ENCODE measurements at places on chromosomes 7 and 10.

- DNase-seq = no peak
These were observed 396.2 kb downstream of the LRMDA start for GRCh38 chr10:75827587-75828021.

- peak; percentile 24 for DNase-seq
These were observed 21.6 kb downstream of the GARS1 start for GRCh38 chr7:30616318-30616717.

- no peak for DNase-seq
These were observed 174.9 kb upstream of the NPS start for GRCh38 chr10:127374074-127374680.

DNA sequence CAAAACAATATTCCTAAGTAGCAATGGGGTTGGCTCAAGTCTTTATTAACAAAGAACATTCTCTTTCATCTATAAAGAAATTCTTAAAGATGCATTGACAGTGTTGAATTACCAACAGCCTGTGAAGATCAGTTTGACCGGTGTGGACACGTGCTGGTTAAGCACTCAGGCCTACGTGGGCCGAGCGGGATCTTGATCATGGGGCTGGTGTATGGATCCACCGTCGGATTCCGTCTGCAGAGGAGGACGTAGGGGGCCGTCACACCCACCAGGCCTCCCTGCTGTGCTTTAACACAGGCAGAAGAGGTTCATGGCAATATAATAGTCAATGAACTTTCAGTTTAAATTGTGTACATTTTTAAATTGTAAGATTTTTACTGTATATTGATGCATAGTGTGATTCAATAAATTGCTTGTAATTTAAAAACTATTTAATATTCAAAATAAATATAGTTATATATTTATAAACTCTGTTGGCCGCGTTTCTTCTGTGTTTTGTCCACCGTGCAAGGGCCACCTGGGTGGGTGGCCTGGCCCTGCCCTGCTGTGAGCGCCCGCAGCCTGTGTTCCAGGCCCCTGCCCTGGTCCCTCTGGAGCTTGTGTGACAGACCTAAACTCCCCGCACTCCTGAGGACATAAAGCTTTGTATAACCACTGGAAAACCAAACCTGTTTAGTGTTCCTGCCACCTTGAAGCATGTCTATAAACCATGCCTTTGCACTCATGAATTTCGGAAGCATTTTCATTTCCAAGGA is 1.9 kb upstream of the BHLHA15 start:
- no peak for DNase-seq

- no peak for DNase-seq
These were observed 423.2 kb upstream of the PCDH15 start for GRCh38 chr10:55224007-55224781.

DNA sequence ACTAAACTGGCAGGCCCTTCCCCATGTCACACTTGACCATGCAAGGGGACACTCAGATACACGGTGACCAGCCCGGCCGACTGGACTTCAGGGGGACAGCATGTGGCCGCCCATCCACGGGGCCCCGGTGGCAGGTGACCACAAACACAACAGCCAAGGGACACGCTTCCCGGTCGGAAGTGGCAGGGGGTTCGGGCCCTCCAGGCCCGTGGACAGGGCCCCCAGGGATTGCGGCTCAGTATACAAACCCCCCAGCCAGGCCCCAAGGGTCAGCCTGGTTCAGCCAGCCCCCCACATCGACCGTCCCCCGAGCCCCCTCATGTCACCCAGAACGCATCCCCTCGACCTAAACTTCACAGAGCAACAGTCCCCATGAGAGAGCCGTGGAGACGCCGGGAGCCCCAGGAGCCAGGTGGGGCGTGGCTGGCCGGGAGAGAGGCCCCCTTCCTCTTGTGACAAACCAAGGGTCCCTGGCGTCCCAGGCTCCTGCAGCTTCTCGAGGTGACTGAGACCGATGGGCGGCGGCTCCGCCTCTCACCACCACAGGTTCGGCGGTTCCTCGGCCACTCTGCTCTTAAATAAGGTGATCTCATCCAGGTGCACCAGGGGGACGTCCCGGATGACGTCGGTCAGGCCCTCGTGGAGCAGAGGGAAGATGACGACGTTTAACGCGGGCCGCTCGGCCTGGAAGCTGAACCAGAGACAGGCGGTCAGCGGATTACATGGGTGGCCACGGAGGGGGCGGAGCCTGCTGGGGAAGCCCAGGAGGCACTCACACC is 57.8 kb upstream of the TNRC18 start:
- no peak for DNase-seq

DNA sequence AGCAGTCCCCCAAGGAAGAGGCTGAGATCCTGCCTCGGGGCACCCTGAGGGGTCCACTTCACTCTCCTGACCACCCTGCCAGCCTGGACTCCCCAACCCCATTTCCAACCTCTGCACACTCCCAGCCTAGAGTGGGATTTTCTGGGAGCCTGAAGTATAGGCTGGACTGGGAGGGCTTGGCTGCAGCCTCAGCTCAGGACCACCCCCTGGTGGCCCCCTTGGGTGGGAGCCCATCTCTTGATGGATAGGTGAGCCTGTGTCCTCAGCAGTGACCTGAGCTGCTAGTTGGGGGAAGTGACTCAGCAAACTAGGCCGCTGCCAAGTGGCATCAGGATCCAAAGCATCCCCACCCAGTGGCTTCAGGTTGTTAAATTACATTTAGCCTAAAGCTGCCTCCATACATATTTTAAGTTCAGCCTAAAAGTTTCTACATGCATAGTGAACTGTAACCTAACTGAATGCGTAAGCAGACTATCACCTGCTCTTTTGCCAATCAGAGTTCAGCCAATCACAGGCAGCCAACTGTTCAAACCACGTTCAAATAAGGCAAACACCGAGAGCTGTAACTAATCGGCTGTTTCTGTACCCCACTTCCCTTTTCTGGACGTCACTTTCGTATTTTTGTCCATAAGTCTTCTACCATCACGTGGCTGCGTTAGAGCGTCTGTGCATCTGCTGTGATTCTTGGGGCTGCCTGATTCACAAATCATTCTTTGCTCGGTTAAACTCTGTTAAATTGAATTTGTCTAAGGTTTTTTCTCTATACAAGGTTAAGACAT is 144.0 kb downstream of the PLPP4 start:
- DNase-seq = no peak

DNA sequence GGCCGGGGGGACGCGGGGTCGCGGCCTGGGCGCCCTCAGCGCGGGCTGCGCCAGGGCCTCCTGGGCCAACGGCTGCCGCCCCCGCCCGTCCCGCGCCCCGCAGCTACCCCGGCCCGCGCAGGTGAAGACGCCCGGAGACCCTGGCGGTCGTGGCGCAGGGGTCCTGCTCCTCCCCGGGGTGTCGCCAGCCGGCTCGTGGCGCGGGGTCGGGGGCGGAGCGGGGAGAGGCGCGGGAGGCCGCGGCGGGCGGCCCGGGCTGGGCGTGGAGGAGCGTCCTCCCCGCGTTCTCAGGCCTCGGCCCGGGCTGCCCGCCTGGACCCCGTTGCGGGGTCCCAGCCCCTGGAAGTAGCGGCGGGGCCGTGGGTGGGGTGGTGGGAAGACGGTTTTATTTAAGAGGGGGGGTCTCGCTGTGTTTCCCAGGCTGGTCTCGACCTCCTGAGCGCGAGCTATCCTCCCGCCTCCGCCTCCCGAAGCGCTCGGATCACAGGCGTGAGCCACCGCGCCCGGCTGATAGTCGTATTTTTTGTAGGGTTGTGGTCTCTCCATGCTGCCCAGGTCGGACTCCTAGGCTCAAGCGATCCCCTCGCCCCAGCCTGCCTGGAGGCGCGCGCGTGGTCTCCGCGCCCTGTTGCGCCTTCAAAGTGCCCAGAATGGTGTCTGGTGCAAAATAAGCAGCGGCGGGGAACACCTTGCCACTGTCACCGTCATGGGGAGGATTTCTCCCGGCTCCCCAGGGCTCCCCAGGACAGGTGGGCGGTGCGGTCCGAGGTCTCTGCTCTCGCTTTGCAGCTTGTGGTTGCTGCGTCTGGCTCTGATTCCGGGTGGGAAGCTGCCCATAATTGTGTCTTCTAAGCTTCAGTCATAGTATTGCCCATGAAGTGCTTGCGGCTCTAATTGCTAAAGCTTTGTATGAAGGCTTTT is 15.3 kb upstream of the SUN1 start:
- peak; percentile 36 for DNase-seq

DNA sequence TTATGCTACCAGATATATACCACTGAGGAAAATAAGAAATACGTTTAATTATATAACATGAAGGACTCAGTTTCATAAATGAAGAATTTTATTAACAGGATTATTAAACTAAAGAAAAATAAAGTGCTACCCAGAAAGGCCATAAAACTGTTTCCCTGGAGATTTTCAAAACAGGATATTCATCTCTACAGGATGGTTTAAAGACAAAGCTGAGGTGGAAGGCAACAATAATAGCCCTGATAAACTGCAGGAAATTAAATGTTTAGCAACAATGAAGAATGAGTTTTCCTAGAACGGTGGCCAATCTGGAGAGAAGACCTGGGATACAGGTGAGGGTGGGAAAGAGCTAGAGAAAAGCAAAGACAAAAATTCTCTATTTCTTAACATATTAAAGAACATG is 11.9 kb downstream of the RHEB start:
- DNase-seq = no peak

- no peak for DNase-seq
These were observed 335.9 kb downstream of the XPNPEP1 start for GRCh38 chr10:109587366-109587765.

- peak; percentile 19 for DNase-seq
These were observed 309.1 kb downstream of the MDFIC start for GRCh38 chr7:115230882-115231571.

DNA sequence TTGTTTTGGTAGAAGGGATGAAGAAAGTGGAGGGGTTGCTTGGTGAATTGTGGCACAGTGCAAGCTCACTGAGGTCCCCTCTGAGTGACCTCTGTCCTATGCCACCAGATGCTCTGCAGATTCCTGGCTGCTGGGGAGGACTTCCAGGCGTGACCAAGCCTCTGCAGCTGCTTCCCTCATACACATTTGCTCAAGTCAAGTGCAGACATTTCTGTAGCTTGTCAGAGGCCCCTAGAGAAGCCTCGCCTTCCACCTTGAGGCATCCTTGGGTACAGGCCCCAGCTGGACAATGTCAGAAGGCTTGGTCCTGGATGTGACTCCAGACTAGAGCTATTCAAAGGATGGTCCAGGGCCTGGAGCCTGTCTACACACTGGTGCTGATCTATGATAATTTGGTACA is 464.2 kb downstream of the PLXNA4 start:
- no peak for DNase-seq

- no peak for DNase-seq
These were observed 9.0 kb downstream of the LFNG start for GRCh38 chr7:2528481-2529095.

- peak; percentile 66 for DNase-seq
These were observed 8.8 kb upstream of the ABI1 start for GRCh38 chr10:26869528-26869927.

- no peak for DNase-seq
These were observed 608.9 kb downstream of the PTPRN2 start for GRCh38 chr7:157978766-157979165.

DNA sequence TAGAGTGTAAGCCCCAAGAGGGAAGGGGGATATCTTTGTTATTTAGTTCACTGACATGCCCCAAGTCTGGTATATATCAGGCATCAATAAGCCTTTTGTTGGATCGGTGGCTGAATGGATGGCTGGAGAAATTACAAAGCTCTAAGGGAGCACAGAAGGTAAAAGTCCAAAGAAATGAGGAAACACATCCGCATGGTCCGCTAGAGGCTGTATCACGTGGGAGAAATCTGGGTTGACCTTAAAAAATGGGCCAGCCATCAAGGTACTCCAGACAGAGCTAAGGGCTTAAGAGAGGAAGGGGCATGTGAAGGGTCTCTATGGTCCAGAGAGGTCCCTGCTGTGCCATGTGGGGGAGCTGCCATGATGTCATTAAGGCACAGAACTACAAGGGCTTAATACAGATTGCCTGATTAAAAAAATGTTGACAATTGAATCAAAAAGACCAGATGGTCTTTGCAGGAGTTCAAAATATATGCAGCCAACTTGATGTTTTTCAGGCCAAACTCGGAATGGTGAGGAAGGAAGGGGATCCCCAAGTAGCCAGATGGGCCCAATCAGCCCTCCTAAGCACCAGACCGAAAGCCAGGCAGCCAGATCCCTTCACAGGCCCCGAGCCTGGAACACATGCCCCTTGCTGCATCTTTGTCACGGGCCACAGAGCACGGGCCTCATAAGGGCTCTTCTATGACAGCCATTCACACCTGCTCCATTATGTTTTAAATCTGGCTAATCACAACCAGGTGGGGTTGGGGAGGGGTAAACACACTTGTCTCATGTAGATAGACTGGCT is 31.9 kb downstream of the SCRN1 start:
- DNase-seq = no peak

DNA sequence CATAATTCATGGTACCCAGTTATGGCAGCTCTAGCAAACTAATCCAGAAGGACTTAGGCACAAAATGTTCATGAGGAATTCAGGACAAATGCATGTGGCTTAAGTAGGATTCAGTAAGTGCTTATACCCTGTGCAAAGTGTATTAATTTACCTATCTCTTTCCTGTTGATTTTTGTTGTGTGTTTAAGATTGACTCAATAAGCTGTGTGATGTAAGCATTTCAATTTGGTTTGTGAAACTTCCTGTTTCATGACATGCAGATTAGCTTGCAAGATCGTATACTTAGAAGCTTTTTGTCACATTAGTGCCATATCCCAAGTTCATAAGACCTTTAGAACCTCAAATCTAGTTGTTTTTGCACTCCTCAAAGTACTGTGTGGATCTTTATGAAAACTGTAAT is 416.7 kb downstream of the ARL4A start:
- no peak for DNase-seq

GRCh38 chr7:72405418-72405817 is 6.7 kb downstream of the CALN1 start:
- DNase-seq = no peak

DNA sequence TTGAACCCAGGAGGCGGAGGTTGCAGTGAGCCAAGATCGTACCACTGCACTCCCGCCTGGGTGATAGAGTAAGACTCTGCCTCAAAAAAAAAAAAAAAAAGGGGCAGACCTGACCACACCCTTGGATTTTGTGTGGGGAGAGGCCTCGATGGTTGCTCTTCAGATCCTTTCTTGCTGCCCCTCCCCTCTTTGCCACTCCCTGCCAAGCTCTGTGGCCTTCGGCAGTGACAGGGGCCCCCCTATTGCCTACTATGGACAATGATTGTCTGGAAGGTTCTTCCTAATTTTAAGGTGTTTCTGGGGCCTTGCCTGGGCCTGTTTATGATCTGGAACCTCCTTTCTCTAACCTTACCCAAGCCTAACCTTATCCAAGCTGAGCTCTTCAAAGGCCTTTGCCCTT is 795 bp downstream of the PRF1 start:
- no peak for DNase-seq

GRCh38 chr7:5217851-5218331 is 27.9 kb downstream of the WIPI2 start:
- no peak for DNase-seq
